Kidney epithelial cell (primary cell): ENCODE measurements at places on chromosomes 3 and 15. TPM values are rescaled to one million over a fixed set of nuclear protein-coding genes. Genes with fewer than 3 reads are reported as not detected.

SEMA3B gene
- total RNA-seq: 17.9 and 18.4 TPM in 2 replicates

EOMES gene
- total RNA-seq: 0.04 TPM in 1 of 2 replicates, not detected in the other

PRSS50 gene
- 0.07 and 0.29 TPM in 2 replicates for total RNA-seq

IGDCC3 gene
- 0.13 and 0.27 TPM in 2 replicates for total RNA-seq

B2M gene
- total RNA-seq: 853 and 956 TPM in 2 replicates
